ENCODE measurements at places on chromosomes 13 and 19. TPM values are rescaled to one million over a fixed set of nuclear protein-coding genes. Genes with fewer than 3 reads are reported as not detected.

Gene C19orf67
- total RNA-seq: not detected

Gene CRB3
- not detected for total RNA-seq

- DNase-seq: no peak
Measured at GRCh38 chr13:72194523-72194922, 327.5 kb upstream of the DACH1 start.

Gene KLK7
- total RNA-seq: not detected

DNA sequence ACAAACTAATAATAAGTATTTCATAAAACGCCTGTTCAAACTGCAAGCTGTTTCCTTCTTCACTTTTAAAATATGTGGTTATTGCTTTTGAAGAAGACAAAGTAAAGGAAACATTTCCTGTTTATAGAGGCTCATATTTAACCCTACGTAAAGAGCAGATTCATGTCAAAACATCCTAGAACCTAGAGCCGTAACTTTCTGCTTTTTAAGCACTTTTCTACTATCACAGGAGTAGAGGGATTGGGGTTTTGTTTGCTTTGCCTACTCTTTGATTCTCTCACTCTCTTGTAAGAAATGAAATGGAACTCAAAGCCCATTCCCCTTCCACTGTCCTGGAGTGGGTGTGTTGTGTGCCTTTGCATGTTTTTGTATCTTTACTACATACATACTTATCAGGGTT, 54.0 kb upstream of the GPR183 start:
- DNase-seq: no peak

DNA sequence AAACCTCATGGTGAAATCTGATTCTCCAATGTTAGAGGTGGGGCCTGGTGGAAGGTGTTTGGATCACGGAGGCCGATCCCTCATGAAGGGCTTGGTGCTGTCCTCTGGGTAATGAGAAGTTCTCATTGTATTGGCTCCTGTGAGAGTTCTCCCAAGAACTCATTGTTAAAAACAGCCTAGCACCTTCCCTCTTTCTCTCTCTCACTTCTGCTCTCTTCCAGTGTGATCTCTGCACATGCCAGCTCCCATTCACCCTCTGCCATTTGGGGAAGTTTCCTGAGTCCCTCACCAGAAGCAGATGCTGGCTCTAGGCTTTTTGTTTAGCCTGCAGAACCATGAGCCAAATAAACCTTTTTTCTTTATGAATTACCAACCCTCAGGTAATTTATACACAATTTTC, 3.1 kb upstream of the SUCLA2 start:
- DNase-seq: no peak

DNA sequence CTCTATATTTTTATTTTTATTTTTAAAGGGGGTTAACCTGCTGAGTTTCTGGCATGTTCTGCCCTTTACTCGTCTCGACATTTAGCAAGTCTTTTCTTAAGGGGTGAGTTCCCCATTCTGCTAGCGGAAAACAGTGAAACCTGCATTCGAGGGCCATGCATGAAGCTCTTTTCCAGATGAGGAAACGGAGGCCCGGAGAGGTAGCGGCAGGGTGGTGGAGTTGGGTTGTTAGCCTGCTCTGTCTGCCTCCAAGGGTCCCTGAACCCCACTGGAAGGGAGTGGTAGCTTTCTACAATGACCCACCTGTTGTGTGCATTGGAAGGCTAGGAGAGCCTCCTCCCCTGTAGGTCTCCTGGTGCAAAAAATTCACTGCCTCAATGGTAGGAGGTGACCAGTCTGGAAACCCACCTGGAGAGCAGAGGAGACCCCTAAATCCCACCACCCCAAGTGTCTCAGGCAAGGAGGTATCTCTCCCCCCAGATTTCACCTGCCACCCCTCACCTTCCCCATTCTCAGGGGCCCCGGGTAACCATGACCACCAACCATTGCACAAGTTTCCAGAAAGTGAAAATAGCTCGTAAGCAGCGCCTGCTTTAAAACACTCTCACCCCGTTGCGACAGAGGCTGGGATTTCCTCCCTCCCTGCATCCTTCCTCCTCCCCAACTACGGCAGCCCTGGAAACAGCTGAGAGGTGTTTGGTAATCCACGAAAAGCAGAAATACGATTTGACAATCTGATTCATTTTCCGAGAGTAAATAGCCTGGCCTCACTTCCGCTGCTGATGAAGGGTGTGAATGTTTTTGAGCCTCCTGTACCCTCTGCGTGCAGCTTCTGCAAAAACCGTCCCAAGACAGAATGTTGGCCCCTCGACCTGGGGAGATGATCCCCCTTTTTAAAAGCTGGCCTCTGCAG, 3.5 kb downstream of the KLF2 start:
- DNase-seq: no peak

Gene SPTBN4
- total RNA-seq: 6.1 TPM

Gene OLFM2
- total RNA-seq: 15.9 TPM

Gene PTH2
- total RNA-seq: not detected

GRCh38 chr13:40215747-40216146, 450.7 kb downstream of the FOXO1 start:
- DNase-seq: no peak

Gene MAMSTR
- total RNA-seq: 0.58 TPM

DNA sequence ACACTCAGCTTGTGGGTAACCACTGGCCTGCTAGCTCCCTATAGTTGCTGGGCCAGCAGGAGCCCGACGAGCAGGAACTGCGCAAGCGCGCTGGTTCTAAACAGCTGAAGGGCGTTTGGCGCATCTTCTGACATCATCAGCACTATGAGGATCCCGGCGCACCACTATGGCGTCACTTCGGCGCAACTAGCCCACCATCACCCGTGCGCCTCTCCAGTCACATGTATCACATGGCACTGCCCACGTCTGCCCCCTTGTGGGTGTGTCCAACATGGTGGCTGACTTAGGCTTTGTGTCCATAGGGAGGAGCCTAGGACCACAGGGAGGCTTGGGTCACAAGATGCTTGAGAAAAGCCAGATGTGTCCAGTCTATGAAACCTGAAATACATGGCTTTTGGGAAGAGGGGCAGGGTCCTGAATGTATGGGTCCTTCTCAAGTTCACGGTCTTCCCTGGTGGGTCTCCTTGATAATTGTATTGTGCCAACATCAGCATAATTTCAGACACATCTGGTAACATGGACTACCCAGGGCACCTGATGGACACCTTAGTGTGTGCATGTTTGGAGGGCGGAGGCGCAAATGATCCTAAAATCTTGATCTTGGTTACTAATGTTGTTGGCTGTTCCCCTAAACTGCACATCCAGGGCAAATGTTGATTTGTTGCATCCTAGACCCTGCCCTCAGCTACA, 18.0 kb downstream of the KLK4 start:
- no peak for DNase-seq

DNA sequence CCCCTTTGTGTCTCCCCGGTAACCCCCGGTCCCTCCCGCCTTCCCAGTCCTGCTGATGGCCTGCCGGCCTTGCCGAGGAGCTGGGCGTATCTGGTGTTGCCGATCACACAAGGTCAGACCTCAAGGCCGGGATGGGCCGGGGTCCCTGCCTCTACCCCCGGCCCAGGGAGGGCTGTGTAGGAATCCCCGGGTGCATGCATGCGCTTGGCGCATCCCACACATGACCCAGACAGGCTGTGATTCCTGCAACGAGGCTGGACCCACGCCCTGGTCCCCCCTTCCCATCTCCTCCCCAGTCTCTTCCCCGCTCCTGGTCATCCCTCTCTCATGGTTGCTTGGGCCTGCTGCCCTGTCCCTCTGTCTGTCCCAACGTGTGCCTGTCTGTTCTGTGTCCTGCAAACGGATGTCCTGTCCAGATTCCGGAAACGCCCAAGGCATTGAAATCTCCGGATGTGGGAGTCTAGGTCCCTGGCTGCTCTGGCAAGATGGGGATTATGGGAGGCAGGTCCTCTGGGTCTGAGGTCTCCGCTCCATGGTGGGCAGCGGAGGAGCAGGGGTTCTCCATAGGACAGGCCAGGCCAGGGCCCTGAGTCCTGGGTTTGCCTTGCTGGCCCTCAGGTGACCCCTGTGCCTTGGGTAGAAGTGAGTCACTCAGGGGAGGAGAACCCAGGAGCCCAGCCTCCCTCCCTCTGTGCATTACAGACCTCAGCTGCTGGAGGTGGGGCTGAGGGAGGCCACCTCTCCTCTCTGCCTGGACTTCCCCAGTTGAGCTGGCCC, 1.6 kb downstream of the PKN1 start:
- no peak for DNase-seq

- DNase-seq: no peak
Measured at GRCh38 chr19:33486936-33487811, 34.4 kb downstream of the PEPD start.

All from mesenteric fat pad (tissue), 1 donor.